ENCODE measurements at places on chromosomes 2 and 18. TPM values are rescaled to one million over a fixed set of nuclear protein-coding genes. Genes with fewer than 3 reads are reported as not detected.
A peak's percentile ranks its signal among the peaks of the same experiment; 100 is the strongest.

Gene ATP6V1B1
- total RNA-seq, result 4.3 TPM

Gene CFAP221
- 26.3 TPM for total RNA-seq

Gene TANC1
- total RNA-seq, result 41.6 TPM

Gene RGPD3
- total RNA-seq, result 0.17 TPM

Gene CDH19
- 3.1 TPM for total RNA-seq

DNA sequence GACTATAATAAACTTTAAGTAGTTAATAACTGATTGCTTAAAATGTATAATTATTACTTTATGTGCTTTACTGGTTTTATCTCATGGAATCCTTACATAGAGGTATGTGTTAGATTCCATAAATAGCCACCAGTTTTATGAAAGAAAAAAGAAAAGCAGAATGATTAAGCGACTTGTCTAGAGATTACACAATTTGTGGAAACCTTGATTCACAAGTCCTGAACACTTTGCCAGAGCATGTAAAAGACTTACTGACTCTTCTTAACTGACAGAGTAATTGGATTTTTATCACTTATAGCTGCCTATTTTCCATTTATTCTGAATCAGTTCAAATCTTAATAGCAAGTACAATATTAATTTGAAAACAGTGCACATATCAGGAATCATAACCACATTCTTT, 448.7 kb upstream of the NETO1 start:
- DNase-seq, result no peak
- no peak overlapping the region for H3K27ac ChIP-seq
- no peaks in the 10 kb centered on the region for H3K36me3 ChIP-seq
- no peaks in the 10 kb centered on the region for H3K4me1 ChIP-seq
- no peaks in the 10 kb centered on the region for H3K27me3 ChIP-seq

DNA sequence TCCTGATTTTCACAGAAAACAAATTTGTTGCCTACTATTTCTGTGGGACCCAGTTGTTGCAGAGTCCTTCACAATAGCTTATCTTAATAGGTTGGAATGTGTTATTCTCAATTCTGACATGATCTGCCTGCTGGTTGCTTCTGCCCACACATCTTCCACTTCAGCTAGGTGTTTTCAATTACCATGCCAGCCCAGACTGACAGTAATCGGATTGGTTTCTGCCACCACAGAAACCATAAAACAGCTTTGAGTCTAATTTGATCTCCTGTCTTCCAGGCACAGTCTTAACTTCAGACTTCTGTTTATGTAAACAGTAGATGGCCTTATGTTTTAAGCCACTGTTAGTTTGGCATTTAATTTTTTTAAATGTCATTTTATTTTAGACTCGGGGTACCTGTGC, 248.2 kb upstream of the RBMS1 start:
- no peaks in the 10 kb centered on the region for H3K4me1 ChIP-seq
- H3K4me3 ChIP-seq, result no peak overlapping the region
- DNase-seq, result no peak
- no peaks in the 10 kb centered on the region for H3K27me3 ChIP-seq
- H3K36me3 ChIP-seq, result no peaks in the 10 kb centered on the region
- no peak overlapping the region for H3K27ac ChIP-seq

GRCh38 chr2:135843671-135844070, 6.7 kb upstream of the LCT start:
- H3K27me3 ChIP-seq, result no peaks in the 10 kb centered on the region
- H3K36me3 ChIP-seq, result no peaks in the 10 kb centered on the region
- DNase-seq, result no peak
- H3K27ac ChIP-seq, result no peak overlapping the region

GRCh38 chr2:231300020-231300721, 95.3 kb upstream of the B3GNT7 start:
- DNase-seq, result no peak
- no peak overlapping the region for H3K4me3 ChIP-seq
- no peaks in the 10 kb centered on the region for H3K27me3 ChIP-seq
- H3K27ac ChIP-seq, result peak overlapping the region; percentile 70

DNA sequence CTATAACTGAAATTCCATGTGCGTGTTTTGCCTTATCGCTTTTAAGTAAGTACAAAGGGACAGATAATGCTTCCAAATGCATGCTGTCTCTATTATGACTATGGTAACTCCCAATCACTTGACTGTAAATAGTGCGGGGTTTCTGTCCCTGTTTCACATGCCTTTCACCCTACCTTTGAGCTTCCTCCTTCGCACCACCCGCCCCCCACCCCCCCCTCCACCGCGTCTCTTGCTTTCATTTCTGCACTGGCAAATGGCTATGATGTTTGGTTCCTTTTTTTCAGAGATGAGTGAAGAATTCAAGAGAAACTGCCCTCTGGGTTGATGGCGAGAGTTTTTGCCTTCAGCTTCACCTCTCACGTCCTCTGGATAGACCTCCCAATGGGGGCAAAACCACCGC, 25.0 kb upstream of the SPP2 start:
- H3K4me1 ChIP-seq, result no peaks in the 10 kb centered on the region
- no peak for DNase-seq
- H3K36me3 ChIP-seq, result no peaks in the 10 kb centered on the region
- no peak overlapping the region for H3K4me3 ChIP-seq

GRCh38 chr2:31318361-31319336, 84.7 kb downstream of the EHD3 start:
- no peak for DNase-seq
- peaks cover 38% of the 10 kb centered on the region for H3K4me1 ChIP-seq
- H3K4me3 ChIP-seq, result no peak overlapping the region
- H3K27me3 ChIP-seq, result no peaks in the 10 kb centered on the region
- no peaks in the 10 kb centered on the region for H3K36me3 ChIP-seq
- H3K27ac ChIP-seq, result peak overlapping the region; percentile 84

GRCh38 chr2:218871345-218872302, 9.0 kb upstream of the WNT10A start:
- DNase-seq, result no peak
- no peaks in the 10 kb centered on the region for H3K36me3 ChIP-seq
- H3K27ac ChIP-seq, result no peak overlapping the region

GRCh38 chr2:33146102-33146501, 199.3 kb downstream of the LTBP1 start:
- no peak overlapping the region for H3K27ac ChIP-seq
- no peak for DNase-seq
- H3K36me3 ChIP-seq, result no peaks in the 10 kb centered on the region
- no peaks in the 10 kb centered on the region for H3K4me1 ChIP-seq
- no peaks in the 10 kb centered on the region for H3K27me3 ChIP-seq
- H3K4me3 ChIP-seq, result no peak overlapping the region

DNA sequence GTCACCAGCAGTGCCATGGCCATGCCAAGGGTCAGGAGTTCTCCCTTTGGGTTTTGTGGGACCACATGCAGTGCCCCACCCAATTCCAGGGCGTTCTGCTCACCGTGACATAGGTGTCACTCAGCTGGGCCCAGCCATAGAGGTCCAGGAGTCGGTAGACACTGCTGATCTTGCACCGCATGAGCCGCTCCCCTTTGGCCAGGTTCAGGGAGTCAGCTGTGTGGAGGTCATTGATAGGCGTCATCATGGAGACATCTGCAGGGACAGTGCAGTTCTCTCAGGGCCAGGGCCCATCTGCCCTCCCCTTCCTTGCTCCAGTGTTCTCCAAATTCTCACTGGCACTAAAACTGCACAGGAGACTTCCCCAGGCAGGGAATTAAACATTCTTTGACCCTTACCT, 71.9 kb downstream of the ADD2 start:
- H3K27me3 ChIP-seq, result no peaks in the 10 kb centered on the region
- H3K4me1 ChIP-seq, result no peaks in the 10 kb centered on the region
- H3K36me3 ChIP-seq, result no peaks in the 10 kb centered on the region
- DNase-seq, result no peak
- no peak overlapping the region for H3K27ac ChIP-seq

GRCh38 chr18:36977121-36977520, 148.2 kb downstream of the KIAA1328 start:
- no peaks in the 10 kb centered on the region for H3K36me3 ChIP-seq
- no peaks in the 10 kb centered on the region for H3K27me3 ChIP-seq
- DNase-seq, result no peak
- no peak overlapping the region for H3K4me3 ChIP-seq

GRCh38 chr2:206853915-206854314, 85.4 kb upstream of the CPO start:
- H3K27me3 ChIP-seq, result no peaks in the 10 kb centered on the region
- H3K36me3 ChIP-seq, result no peaks in the 10 kb centered on the region
- H3K4me1 ChIP-seq, result no peaks in the 10 kb centered on the region
- no peak for DNase-seq
- no peak overlapping the region for H3K27ac ChIP-seq
- H3K4me3 ChIP-seq, result no peak overlapping the region

DNA sequence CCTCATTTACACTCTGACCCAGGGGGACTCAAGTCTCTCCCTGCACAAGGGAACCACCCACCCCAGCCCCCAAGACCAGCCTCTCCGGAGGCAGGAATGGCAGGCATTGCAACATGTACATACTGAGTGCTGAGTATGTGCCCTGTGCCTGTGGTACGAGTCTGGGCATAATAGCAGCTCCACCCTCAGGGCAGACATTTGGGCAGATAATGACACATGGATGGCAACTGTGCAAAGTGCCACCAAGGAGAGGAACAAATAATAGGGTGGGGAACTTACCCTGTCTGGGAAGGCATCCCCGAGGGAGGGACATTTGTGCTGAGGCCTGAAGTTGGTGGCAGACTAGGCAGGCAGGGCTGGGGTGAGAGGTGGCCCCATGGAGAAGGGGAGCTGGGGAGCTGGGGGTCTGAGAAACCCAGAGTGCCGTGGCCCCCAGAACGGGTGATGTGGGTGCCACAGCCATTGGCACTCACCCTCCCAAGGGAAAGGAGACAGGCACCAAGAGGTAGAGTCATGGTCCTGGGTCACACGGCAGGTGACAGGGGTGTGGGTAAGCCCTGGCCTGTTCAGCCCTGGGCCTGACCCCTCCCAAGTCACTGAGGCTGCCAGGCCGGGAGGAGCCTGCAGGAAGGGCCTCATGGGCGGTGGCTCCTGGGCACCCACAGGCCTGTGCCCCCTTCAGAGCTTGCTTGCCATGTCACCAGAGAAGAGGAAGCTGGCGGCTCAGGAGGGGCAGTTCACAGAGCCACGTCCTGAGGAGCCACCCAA, 15.7 kb upstream of the GPR17 start:
- no peaks in the 10 kb centered on the region for H3K27me3 ChIP-seq
- no peak overlapping the region for H3K4me3 ChIP-seq
- peak overlapping the region; percentile 54 for H3K27ac ChIP-seq

DNA sequence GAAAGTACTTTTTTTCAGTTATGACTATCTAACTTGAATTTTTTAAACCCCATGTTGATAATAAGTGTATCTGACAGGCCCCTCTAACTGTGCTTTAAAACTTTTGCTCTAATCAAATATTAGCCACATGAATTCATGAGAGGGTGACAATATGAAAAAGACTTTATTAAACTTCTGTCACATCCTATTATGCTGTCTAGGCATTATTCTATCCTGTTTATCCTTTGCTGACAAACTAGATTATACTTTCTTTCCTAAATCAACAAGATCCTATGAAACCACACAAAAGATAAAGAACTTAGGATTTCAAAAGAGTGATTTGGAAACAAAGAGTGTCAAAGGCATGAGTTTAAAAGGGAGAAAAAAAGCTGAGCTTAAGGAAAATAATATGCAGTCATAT, 57.8 kb downstream of the ST6GAL2 start:
- no peak overlapping the region for H3K4me3 ChIP-seq
- H3K4me1 ChIP-seq, result no peaks in the 10 kb centered on the region
- H3K27me3 ChIP-seq, result no peaks in the 10 kb centered on the region
- no peak for DNase-seq
- no peaks in the 10 kb centered on the region for H3K36me3 ChIP-seq

GRCh38 chr2:98903767-98904485, 32.1 kb downstream of the CRACDL start:
- peaks cover under 1% of the 10 kb centered on the region for H3K4me1 ChIP-seq
- DNase-seq, result no peak
- H3K36me3 ChIP-seq, result no peaks in the 10 kb centered on the region
- no peak overlapping the region for H3K27ac ChIP-seq
- no peaks in the 10 kb centered on the region for H3K27me3 ChIP-seq

DNA sequence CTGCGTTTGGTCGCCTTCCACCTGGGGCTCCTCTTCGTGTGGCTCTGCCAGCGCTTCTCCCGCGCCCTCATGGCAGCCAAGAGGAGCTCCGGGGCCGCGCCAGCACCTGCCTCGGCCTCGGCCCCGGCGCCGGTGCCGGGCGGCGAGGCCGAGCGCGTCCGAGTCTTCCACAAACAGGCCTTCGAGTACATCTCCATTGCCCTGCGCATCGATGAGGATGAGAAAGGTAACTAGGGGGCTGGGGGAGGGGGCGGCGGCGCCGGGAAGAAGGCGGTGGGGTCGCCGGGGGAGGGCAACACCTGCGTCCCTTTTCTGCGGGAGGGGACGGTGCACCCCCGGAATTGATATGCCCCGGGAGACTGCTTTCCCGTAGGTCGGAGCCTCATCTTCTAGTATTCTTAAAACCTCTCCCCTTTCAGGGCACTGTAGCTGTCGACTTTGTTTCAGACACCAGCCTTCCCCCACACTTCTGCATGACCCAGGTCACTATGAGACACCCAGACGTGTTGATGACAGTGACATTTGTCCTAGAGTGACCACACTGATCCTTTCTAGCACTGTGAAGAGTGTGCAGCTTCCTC, 755 bp downstream of the SPAST start:
- peak; percentile 26 for DNase-seq
- no peaks in the 10 kb centered on the region for H3K36me3 ChIP-seq
- H3K4me3 ChIP-seq, result peak overlapping the region; percentile 84
- peaks cover 24% of the 10 kb centered on the region for H3K4me1 ChIP-seq
- H3K27me3 ChIP-seq, result no peaks in the 10 kb centered on the region

- no peak overlapping the region for H3K27ac ChIP-seq
- H3K4me1 ChIP-seq, result no peaks in the 10 kb centered on the region
- H3K4me3 ChIP-seq, result no peak overlapping the region
- H3K27me3 ChIP-seq, result no peaks in the 10 kb centered on the region
- H3K36me3 ChIP-seq, result no peaks in the 10 kb centered on the region
Observed at GRCh38 chr2:47095349-47096020, 59.6 kb downstream of the STPG4 start.

DNA sequence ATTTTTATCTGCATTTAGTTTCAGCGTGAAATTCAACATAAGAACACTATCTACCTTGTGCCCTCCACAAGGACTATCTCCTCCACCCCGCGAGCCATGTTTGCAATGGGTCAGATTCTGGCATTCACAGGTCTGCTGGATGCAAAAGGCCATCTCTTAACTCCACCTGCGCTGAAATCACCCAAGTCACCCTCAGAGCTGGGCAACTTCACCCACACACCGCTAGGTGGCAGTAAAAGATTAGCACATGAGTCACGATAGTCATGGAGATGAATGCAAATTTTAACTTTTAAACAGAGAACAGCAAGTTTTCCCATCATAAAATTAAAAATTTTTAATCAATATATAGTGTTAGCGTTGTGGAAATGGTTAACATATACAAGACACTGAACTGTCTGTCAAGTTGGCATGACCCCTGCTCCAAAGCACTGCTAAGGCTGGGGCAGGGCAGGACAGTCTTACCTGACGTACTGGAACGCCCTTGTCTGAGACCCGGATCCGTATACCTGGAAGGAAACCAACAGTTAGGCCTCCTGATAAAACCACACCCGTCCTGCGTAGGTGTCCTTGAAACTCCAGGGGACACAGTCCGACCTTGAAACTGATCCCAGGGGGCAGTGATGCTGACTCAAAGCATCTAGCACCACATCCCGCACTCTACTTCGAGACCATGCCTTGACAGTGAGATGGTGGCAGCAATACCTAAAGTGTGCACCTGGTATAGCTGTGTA, 89.6 kb downstream of the UXS1 start:
- H3K27me3 ChIP-seq, result no peaks in the 10 kb centered on the region
- H3K4me1 ChIP-seq, result no peaks in the 10 kb centered on the region
- H3K27ac ChIP-seq, result no peak overlapping the region
- no peak overlapping the region for H3K4me3 ChIP-seq

GRCh38 chr2:113198790-113199612, 25.2 kb downstream of the PSD4 start:
- peaks cover 24% of the 10 kb centered on the region for H3K4me1 ChIP-seq
- peaks cover 23% of the 10 kb centered on the region for H3K36me3 ChIP-seq
- peak overlapping the region; percentile 90 for H3K27ac ChIP-seq
- peak; percentile 98 for DNase-seq
- H3K4me3 ChIP-seq, result peak overlapping the region; percentile 89
